ENCODE measurements at places on chromosomes 12 and 14.

- DNase-seq, result no peak
Observed at GRCh38 chr12:50933459-50934124, 18.8 kb upstream of the HIGD1C start.

GRCh38 chr14:37172936-37173614 is 669 bp upstream of the SLC25A21 start:
- no peak for DNase-seq

DNA sequence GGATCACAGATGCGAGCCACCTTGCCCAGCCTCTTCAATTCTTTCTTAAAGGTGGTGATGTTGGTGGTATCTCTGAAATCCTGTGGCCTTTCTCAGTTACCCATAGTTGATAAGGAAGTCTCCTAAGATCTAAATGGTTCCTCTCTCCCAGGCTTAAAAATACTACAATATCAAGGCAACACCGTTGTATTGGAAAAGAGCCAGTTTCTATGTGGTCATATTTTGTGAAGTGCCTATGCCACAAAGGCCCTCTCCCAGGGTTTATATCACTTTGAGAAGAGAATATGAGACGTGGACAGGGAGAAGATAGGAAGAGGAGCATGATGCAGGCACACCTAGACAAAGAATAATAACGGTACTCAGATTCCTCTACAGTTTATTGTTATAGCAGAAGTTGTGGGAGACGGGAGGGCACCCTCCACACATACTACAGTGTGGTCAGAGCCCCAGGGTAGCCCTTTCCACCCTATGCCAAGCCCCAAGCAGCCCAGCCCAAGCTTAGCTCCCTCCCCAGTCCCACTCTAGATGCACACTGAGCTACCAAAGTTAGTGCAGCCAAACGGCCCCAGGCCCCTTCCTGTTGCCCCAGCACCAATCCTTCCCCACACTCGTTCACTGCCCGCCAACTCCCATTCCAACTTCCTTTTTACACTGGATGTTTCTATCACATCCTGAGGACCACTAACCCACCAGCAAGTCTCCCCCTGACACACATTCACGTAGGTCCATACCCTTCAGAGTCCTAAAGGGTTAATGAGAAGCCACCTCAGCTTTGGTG is 8.3 kb downstream of the NDRG2 start:
- DNase-seq, result no peak

GRCh38 chr12:93008044-93008778 is 79.1 kb upstream of the EEA1 start:
- DNase-seq, result no peak

GRCh38 chr14:20516921-20517320 is 11.6 kb downstream of the RNASE10 start:
- DNase-seq, result no peak

- DNase-seq, result no peak
Observed at GRCh38 chr12:10726945-10727344, 3.8 kb upstream of the YBX3 start.

DNA sequence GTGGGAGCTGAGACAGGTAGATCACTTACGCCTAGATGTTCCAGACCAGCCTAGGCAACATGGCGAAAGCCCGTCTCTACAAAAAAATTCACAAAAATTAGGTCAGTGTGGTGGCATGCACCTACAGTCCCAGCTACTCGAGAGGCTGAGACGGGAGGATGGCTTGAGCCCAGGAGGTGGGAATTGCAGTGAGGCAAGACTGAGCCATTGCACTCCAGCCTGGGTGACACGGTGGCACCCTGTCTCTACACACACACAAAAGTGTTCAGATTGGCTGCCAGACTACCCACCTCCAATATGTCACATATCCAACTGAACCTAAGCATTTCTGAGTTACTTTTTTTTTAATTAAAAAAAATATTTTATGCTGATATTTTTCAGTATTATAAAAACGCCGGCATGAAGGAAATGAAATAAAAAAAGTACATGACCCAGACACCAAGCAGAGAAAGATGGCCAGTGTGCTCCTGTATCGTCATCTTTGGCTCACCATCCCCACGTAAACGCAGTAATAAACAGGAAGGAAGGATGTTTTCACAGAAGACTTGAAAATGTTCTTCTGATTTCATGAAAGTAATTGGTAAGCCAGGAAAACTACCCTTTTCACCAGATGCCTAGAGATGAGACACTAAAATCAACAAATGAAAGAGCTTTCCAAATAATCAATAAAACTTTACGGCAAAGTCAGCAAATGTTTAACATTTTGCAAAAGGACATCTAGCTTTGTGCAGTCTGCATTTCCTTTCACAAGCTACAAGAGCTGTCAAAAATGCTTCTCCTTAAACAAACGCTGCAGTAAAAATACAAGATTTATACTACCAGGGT is 26.4 kb downstream of the CDC42BPB start:
- no peak for DNase-seq

DNA sequence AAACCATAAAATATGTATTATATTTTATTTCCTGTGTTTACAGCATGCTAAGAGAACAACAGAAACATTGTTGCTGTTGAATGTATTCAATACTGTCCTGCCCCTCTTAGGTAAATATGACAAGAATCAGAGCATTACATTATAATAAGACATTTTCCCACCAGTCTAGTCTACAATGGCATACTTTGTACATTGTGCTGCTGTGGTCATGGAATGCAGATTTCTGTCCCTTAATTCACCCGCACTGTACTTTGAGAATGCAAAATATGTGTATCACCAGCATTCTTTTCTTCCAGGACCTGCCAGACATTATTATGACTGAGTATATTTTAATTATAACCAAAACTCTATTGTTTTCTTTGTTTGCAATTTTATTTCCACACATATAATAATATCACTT is 16.5 kb upstream of the OR10AD1 start:
- DNase-seq, result no peak

DNA sequence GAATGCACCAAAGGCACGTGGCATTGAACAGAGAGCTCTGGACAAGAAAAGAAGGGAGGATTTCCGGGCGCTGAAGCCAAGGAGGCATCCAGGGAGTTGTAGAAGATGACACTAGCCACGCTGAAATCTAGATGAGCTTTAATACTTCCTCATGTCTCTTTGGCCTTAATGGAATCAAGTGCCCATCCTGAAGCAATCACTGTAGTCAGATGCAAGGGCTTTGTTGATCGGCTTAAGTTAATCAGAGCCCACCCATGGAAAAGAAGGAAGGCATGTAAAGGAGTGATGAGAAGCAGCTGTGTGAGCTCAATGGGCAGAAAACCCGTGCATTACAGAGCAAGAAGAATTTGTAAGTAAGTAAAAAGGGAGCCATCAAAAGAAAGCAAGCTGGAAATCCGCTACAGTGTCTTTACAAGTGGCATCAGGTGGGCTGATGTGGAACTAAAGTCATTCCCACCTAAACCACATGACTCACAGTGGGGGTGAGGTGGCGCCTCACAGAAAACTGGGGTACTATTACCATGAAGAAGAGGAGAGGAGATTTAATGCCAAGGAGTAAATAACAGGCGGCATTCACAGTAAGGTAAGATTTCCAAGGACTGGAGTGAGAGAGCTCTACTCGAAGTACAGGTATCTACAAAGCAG is 48.4 kb downstream of the NDUFA12 start:
- no peak for DNase-seq

DNA sequence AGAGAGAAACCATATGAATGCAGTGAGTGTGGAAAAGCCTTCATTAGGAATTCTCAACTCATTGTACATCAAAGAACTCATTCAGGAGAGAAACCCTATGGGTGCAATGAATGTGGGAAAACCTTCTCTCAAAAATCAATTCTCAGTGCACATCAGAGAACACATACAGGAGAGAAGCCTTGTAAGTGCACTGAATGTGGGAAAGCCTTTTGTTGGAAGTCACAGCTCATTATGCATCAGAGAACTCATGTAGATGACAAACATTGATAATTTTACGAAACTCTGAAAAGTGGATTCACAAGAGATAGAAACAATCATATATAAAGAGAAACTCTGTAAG is 22.9 kb downstream of the ZNF268 start:
- DNase-seq, result no peak

GRCh38 chr14:67569651-67570290 is 30.3 kb downstream of the PIGH start:
- no peak for DNase-seq

DNA sequence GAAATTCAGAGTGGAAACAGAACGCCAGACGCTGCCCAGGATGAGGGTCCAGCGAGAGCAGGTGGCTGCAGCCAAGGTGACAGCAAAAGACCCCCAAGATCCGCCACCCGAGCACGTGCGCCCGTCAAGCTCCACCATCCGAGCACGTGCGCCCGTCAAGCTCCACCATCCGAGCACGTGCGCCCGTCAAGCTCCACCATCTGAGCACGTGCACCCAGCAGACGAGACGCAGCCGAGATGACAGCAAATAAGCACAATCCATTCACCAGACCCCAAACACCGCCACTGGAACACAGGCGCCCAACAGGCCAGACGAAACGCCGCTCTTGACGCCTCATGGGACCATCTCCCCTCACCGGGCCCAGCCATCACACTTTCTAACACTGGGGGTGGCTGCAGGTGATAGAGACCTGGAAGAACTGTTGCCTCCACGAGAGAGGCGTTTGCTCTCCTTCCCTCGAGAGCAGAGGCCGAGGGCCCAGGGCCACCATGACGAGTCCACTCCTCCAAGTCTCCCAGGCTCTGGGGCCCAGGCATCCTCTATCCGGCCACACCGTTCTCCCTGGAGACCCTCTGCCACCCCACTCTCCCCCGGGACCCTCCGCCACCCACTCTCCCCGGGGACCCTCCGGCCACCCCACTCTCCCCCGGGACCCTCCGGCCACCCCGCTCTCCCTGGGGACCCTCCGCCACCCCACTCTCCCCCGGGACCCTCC is 62.1 kb upstream of the GALNT9 start:
- DNase-seq, result no peak

DNA sequence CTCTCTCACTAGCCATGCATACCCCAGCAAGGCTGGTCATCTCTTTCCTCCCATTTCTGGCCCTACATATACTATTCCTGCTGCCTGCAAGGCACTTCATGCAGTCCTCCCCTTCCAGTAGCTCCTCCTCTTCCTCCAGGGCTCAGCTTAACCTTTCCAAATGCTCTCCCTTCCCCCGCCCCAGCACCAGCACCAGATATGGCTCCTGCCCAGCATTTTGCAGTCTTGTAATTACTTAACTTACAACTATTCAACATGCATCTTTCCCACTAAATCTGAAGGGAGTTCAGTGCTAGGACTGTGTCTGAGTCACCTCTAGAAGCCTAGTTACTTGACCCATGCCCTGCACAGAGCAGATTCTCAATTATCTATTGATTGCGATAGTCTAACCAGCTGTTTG is 1.8 kb upstream of the FBXO21 start:
- no peak for DNase-seq

DNA sequence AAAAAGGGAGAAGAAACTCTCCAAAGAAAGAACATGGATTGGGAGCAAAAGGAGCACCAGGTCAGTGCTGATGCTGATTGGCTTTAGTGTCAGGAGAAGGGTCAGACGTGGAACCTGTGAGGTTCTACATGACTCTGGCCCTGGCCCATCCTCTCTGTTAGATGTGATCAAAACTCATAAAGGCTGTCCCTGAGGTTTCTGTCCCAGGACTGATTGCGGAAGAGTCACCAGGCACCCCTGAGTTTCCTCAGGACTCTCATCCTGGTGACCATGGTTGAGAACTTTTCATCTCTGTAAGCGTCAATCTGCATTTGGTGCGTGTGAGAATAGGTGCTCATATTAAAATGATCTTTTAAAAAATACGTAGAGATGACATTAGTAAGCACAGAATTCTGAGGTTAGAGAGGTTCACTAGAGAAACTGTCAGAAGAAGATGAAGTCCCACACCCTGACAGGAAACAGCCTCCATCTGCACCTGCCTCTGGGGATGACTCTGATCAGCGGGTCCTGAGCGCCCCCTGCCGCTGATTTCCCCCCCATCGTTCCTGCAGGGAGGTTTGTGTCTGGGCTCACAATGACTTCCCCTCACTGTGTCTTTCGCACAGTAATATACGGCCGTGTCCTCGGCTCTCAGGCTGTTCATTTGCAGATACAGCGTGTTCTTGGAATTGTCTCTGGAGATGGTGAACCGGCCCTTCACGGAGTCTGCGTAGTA is 741.8 kb downstream of the TMEM121 start:
- peak; percentile 75 for DNase-seq

GRCh38 chr12:92035477-92035876 is 110.2 kb downstream of the BTG1 start:
- DNase-seq, result no peak

GRCh38 chr12:4277205-4277543 is 3.6 kb downstream of the CCND2 start:
- no peak for DNase-seq

DNA sequence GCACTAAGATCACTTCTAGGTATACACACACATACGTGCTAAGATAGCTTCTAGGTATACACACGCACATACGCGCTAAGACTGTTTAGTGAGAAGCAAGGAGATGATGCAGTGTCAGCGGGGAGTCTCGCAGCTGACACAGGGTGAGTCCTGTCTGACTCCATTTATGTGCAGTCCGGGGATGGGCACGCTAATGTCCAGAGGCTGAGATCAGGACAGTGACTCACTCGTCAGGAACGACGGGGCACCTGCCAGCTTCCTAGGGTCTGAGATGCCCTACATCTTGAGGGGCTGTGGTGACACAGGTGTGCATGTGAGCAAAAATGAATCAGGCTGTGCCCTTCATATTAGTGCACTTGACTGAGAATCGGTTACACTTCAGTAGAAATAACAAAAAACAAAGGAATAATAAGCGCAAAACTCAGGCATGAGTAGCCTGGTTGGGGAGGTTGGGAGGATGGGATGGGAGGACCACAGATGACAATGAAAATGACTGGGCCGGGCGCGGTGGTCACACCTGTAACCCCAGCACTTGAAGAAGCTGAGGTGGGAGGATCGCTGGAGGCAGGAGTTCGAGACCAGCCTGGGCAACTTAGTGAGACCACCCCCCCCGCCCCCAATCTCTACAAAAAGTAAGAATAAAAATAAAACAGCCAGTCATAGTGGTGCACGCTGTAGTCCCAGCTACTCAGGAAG is 29.1 kb upstream of the ULK1 start:
- DNase-seq, result no peak

DNA sequence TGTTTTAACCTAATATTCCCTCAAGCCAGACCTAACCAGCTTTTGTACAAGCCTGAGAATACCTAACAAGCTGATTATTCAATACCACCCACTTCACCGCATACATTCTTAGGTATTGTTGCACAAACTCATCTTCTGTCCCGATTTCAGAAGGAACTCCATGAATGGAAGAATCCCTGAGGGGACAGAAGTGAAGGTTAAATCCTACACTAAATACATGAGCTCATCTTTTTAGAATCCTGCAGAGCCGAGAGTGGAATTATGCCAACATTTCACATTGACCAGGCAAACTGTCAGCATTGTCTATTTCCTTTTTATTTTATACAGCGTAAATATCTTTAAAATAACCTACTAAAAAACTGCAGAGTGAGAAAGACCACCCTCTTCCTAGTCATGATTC is 140.7 kb upstream of the PRICKLE1 start:
- DNase-seq, result no peak

- peak; percentile 90 for DNase-seq
Observed at GRCh38 chr12:132189378-132190011, 45.2 kb downstream of the NOC4L start.

Measured in activated CD4-positive, alpha-beta T cell treated with anti-CD3 and anti-CD28 coated beads for 4 hours (primary cell).